A549 treated with CpdA at 1 μM for 4 hours (cell line): ENCODE measurements at places on chromosomes 6 and 20. TPM values are rescaled to one million over a fixed set of nuclear protein-coding genes. Genes with fewer than 3 reads are reported as not detected.

The UNC5CL gene
- total RNA-seq = 0.20 to 0.40 TPM (median 0.34 TPM) in 5 replicates

The TFAP2A gene
- 16.6 to 20.6 TPM (median 18.3 TPM) in 5 replicates for total RNA-seq

The CFB gene
- 1.4 to 3.1 TPM (median 2.1 TPM) in 5 replicates for total RNA-seq

The FOXP4 gene
- total RNA-seq = 16.9 to 25.7 TPM (median 21.8 TPM) in 5 replicates

The SLC22A2 gene
- 0.02 to 0.09 TPM in 2 of 5 replicates, not detected in the others for total RNA-seq

The SLC12A5 gene
- total RNA-seq = 11.6 to 15.4 TPM (median 14.4 TPM) in 5 replicates

The CLVS2 gene
- total RNA-seq = 0.02 to 0.14 TPM (median 0.07 TPM) in 5 replicates

The KIF13A gene
- total RNA-seq = 20.1 to 25.2 TPM (median 22.7 TPM) in 5 replicates

The IL17F gene
- total RNA-seq = not detected in 5 replicates

The HLA-F gene
- 3.2 to 5.4 TPM (median 4.9 TPM) in 5 replicates for total RNA-seq

The OPRM1 gene
- total RNA-seq = not detected in 5 replicates

The GRM4 gene
- 0.07 to 0.35 TPM (median 0.09 TPM) in 5 replicates for total RNA-seq

The HUS1B gene
- total RNA-seq = 0.16 to 0.32 TPM (median 0.18 TPM) in 3 of 5 replicates, not detected in the others

The MYL9 gene
- total RNA-seq = 13.3 to 24.3 TPM (median 19.1 TPM) in 5 replicates

The BMP7 gene
- 0.32 to 1.0 TPM (median 0.73 TPM) in 5 replicates for total RNA-seq

The PMEPA1 gene
- 212 to 493 TPM (median 420 TPM) in 5 replicates for total RNA-seq

The SLC4A11 gene
- 4.0 to 5.8 TPM (median 5.3 TPM) in 5 replicates for total RNA-seq

The TBX18 gene
- 14.9 to 20.4 TPM (median 18.6 TPM) in 5 replicates for total RNA-seq

The IPCEF1 gene
- 0.02 to 0.06 TPM in 2 of 5 replicates, not detected in the others for total RNA-seq

The PRSS35 gene
- 0.03 to 0.14 TPM (median 0.06 TPM) in 4 of 5 replicates, not detected in the other for total RNA-seq

The CST4 gene
- not detected in 5 replicates for total RNA-seq

The AGER gene
- total RNA-seq = 1.2 to 2.3 TPM (median 1.7 TPM) in 5 replicates

The COL9A3 gene
- total RNA-seq = 0.40 to 0.72 TPM (median 0.50 TPM) in 5 replicates

The LRRC73 gene
- 0.51 to 1.4 TPM (median 1.1 TPM) in 5 replicates for total RNA-seq

The OXT gene
- not detected in 5 replicates for total RNA-seq

The PACSIN1 gene
- 0.04 to 0.05 TPM (median 0.05 TPM) in 3 of 5 replicates, not detected in the others for total RNA-seq

The SOBP gene
- 0.93 to 1.2 TPM (median 1.1 TPM) in 5 replicates for total RNA-seq

The WASF1 gene
- total RNA-seq = 11.0 to 14.6 TPM (median 12.3 TPM) in 5 replicates

The RIN2 gene
- 32.3 to 39.0 TPM (median 32.5 TPM) in 5 replicates for total RNA-seq

The TFAP2D gene
- total RNA-seq = not detected in 5 replicates

The BHLHE23 gene
- total RNA-seq = not detected in 5 replicates
